ENCODE measurements at places on chromosomes 1 and 21.

DNA sequence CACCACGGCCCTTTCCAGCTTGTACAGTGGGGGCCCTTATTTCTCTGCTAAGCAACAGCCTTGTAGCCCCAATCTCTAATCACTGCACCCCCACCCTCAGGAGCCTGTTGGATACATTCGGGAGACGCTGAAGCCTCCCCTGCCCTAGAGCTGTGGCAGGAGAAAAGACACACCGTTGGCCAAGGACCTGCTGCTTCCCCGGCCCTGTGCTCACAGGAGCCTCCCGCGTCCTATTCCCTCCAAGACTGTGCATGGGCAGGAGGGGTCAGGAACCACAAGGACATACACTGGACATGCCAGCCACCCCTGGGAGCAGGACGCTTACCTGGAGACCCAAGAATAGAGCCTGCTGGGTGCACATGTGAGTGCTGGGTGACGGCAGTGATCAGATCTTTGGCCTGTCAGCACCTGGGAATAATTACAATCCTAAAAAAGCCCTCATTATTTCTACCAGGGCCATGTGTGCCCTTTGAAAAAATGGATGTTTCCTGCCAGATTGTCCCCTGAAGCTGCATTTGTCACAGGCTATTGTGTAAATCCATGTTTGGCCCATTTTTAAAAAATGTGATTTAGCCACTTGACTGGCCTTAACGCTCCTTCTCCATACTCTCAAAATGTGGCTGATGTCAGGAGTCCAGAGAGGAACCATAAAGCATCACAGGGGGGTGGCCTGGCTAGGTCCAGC is 590.6 kb downstream of the MATN1 start:
- no peak for DNase-seq

DNA sequence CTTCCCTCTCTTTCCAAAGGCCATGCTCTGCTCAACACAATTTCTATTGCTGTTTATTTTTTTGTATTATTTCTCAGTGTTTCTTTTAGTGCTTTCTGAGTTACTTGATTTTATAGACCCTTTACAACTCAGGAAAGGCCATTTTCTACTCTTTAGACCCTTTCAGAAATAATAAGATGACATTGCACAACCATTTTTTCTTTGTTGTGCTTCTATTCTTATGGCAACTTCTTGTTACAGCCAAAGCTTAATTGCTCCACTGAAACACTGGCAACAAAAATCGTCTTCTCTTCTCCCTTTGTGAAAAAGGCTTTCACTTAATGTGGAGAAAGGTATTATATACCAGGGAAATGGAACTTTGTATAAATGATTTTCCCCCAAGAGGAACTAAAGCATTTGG is 39.0 kb upstream of the SAMSN1 start:
- DNase-seq: no peak

DNA sequence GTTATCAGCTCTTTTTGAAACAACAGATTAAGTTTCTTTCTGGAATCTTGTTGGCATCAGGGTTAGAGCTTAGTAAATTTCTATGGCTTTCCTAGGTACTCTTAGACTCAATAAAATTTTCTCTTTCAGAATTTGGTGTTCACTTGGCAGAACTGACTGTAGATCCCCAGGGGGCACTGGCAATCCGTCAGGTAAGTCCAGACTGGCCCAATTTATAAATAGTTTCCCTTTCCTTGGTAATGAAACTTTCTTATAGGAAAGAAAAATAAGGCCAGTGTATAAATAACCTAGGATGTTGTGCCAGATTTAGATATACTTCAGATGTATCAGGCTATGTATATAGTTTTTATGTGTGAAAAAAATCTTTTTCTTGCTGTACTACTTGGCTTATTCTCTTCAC is 18.2 kb downstream of the IPO9 start:
- DNase-seq: no peak

GRCh38 chr1:207240325-207241101 is 81.0 kb upstream of the CD55 start:
- DNase-seq: no peak

Data from stimulated activated CD8-positive, alpha-beta memory T cell treated with anti-CD3 and anti-CD28 coated beads, Interleukin-7, amount 100 ng/mL, for 1 hour (primary cell).